ENCODE measurements at places on chromosomes 6 and 20.

DNA sequence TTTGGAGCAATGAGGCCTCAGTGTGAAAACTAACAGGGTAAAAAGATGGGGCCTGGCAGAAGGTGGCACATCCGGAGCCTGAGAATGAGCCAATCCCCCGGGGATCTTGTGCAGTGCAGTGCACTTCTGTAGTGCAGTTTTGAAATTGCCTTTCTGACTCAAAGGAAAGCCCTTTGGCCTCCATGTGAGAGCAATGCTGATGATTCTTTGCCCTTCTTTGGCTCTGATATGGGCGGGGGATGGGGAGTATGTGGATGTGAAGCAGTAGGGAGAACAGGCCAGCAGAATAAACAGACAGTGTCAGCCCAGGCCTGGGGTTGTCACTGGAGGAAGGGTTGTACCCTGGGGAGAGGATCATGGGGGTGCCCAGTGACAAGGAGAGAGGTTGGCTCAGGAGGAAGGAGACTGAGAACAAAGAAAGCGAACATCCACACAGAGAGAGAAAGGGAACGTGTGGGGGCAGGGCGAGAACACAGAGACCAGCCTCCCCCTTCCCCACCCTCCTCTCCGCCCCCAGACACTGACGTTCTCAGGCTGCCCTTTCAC, 351.2 kb downstream of the CDC5L start:
- peak; percentile 90 for DNase-seq

DNA sequence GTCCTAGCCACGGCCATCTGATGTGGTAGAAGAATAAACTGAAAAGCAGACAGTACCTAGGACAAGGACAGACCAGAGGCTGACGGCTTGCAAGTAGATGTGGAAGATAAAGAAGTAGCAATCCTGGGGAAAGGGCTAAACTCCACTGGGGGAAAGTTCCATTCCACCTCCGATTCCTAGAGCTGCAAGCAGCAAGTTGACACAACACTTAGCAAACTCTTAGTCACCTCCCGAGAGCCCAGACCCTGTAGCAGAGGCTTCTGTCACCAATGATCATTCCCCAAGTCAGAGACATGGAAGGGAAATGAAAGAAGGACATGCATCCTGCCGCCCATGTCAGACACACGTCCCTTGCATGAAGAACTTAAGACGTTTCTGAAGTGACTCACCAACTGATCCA, 99.2 kb upstream of the RPS6KA2 start:
- DNase-seq, result no peak

DNA sequence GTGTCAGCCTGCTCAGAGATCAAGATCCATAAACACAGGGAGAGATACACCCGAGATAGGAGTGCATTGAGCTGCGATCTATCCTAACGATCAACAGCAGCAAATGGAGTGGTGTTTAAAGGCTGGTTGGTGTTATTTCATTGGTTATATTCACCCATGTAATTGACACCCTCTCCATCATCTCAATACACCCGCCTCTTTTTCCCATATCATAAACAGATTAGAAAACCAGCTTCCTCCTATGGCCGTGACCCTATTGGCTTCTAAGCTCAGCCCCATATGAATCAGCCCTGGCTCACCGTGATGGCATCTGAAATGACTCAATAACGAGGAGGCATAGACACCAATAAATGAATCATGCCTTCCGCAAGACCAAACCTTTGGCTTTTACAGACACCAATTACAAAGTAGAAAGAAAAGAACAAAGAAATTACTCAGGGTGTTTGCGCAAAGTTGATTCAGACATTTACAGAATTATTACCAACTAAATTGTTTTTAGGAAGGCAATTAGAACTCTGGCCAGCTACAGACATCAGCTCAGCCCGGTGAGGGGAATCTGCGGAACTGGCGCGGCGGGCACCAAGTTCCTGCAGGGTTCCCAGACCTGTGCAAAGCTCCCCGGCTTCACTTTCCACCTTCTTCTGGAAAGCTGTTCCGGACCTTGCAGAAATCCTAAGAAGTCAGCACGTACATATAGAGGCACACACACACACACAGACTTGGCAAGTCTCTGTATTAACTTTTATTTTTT, 11.5 kb downstream of the PMEPA1 start:
- DNase-seq, result peak; percentile 95

DNA sequence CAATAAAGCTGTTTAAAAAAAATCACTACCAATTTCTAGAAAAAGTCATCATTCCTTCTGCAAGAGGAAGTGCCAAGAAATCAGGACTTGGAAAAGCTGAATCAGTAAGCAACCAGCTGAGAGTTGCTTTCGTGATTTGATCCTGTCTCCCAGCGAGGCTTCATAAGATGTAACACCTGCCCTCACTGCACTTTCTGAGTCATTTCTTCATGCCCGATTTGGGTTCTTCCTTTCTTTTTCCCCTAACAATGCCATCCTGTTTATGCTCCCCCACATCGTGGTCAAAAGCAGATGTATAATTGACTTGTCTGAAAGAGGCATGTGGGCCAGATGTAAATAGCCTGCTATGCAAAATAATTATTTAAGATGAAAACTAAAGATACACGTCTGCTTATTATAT, 52.1 kb downstream of the RIPOR2 start:
- DNase-seq, result peak; percentile 51

GRCh38 chr6:98579079-98579478, 255.3 kb upstream of the POU3F2 start:
- peak; percentile 67 for DNase-seq

DNA sequence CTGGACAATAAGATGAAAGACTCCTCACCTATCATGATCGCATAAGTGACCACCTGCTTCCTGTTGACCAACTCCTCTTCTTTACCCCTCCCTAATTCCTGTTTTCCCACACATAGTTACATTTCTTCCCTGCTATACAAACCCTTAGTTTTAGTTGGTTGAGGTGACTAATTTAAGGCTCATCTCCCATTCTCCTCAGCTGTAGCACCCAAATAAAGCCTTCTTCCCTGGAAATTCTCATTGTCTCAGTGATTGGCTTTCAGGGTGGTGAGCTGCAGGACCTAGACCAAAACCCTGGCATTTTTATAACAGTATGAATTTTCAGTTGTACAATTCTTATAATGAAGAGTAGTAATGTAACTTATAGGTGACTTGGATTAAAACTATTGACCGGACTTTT, 2.1 kb downstream of the FKBP1C start:
- no peak for DNase-seq

DNA sequence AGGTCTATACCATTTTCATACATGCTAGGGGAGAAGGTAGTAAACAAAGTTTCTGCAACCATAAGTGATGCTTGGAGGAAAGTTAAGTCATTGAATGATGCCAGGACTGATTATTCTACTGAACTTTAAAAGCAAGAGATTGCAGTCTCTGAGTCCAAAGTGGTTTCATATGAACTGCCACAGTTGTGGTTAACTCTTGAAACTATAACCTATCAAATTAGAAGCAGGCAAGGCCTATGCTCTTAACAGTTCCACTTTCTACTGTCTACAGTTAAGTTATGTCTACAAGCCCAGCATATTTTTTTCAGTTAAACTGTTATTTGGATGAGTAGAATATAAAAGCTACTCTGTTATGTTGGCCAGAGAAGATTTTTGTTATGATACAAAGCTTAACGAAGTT, 326.5 kb upstream of the RUNX2 start:
- DNase-seq, result peak; percentile 8

- DNase-seq, result no peak
Observed at GRCh38 chr6:46203391-46204177, 32.8 kb upstream of the ENPP5 start.

- peak; percentile 62 for DNase-seq
Observed at GRCh38 chr20:50071039-50071888, 41.7 kb downstream of the UBE2V1 start.
